ENCODE measurements at places on chromosomes 7 and 10.

- DNase-seq = no peak
Measured at GRCh38 chr7:128886391-128887168, 23.9 kb downstream of the ATP6V1F start.

GRCh38 chr7:116786791-116787443, 75.5 kb upstream of the CAPZA2 start:
- DNase-seq = no peak

GRCh38 chr7:130641497-130641896, 27.1 kb downstream of the COPG2 start:
- no peak for DNase-seq

DNA sequence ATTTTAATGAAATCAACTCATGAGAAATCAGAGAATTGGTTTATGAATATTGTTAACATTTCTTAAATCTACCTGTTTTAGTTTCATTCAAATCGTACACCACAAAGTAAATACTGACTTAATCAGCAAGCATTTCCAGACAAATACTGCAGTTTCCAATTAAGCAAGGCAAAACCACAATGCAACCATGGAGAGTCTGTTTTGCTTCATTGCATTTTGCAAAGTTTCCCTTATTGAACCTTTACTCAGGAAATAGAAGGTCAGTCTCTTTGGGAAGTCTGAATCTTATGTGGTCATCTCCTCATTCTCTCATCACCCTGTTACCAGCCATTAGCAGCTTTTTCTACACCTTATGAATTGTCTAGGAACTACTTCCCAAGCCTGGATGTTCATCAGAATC, 400.5 kb downstream of the IPMK start:
- DNase-seq = no peak

GRCh38 chr7:47610506-47611044, 28.7 kb upstream of the TNS3 start:
- DNase-seq = no peak

DNA sequence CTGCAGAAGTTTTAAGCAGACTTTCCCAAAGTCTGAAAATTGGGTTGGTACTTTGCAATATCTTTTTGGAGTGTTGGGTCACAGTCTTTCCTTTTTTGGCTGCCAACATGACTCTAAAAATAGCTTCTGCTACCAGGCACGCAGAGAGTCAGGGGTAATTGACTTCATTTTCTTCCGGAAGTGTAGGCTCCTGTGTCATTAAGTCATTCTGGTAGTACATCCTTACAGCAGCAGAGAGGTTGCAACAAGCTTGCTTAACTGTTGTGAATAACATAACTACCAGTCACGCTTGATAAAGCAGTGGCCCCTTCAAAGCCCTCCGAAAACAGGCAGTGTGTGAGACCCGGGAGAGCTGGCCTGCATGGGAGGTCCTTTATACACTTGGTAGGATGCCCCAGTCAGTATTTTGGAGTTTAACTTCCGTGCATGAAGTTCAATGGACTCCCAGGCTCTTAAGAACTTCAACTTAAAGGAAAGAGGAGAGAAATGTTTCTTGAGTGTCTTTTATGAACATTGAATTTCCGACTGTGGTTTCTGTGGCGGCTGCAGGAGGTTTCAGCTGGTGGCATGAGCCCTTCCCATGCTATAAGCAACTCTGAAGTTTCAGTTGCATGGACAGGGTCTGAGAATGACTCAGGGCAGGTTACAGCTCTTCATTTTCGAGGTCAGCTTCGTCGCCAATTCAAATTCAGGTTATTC, 310.7 kb downstream of the GALNT17 start:
- DNase-seq = no peak

DNA sequence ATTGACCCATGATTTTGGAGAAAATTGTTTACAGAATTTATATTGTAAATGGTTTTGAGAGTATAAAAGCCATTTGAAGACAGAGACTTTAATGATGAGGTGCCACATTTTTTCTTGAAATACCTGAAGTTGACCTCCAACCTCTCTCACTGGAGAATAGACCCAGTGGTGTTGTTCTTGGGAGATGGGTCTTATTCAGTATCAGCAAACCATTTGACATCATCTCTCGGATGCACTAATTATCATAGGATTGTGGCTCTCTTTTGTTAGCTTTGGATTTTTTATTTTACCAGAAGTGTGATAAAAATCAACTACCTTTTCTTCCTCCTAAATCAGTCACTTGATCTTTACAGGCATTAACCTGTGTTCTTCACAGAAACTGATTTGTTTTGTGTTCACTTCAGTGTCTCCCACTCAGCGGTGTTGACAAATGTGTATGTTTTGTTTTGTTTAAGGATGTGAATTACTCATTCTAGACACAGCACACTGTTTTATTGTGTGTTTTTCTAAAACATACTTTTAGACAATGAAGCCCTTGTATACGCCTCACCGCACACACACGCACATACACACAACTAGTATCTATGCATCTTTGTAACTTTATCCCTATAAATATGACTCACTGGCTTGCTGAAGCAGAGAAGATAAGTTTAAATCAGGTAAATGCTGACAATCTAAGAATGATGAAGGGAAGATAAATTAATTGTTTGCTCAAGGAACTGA, 455.6 kb downstream of the INHBA start:
- no peak for DNase-seq

DNA sequence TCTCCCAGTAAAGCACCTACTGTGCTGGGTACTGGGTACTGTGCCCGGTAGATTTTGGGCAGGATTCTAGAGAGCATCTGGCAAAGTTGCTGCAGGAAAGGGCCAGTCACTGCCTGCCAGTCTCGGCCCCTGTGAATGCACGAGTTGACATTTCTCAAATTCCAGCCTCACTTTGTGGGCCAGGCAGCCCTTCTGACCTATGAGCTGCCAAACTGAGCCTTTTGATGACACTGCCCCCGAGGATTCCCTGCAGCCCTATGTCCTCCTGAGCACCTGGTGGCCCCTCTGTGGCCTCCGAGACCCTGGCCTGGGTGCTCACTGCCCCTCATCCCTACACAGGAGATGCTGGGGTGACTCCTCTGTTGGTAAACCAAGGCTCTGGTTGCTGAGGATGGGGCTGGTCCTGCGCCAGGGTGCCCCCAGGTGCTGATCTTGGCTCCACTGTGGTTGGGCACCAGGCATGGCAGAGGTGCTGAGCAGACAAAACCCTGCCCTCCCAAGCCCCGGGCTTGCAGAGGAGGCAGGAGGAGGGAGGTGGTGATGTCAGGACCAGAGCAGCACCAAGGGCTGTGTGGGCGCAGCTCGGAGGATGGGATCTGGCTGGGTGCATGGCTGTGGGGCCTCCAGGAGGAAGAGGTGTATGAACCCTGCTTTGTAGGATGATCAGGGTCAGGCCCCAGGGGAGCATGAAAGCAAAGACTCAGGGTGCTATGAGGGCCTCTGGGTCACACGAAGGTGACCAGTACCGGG, 16.2 kb downstream of the LHPP start:
- no peak for DNase-seq

- DNase-seq = no peak
Measured at GRCh38 chr7:36286688-36287087, 103.0 kb upstream of the ANLN start.

GRCh38 chr7:89943525-89944050, 210.7 kb upstream of the STEAP1 start:
- DNase-seq = no peak

DNA sequence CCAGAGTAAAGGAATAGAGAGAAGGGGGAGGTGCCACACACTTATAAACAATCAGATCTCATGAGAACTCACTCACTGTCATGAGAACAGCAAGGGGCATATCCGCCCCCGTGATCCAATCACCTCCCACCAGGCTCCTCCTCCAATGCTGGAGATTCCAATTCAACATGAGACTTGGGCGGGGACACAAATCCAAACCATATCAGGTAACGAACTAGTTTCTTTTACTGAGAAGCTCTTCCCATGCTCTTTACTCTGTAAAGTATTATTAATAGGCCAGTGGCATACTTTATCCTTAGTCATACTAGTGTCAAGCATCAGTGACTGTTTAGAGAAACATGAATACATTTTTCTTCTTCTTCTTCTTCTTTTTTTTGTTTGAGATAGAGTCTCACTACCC, 39.4 kb upstream of the ZNF488 start:
- no peak for DNase-seq

- DNase-seq = no peak
Measured at GRCh38 chr7:45911311-45911710, 9.8 kb downstream of the IGFBP3 start.

- DNase-seq = no peak
Measured at GRCh38 chr7:139328375-139328774, 12.8 kb upstream of the FMC1 start.

DNA sequence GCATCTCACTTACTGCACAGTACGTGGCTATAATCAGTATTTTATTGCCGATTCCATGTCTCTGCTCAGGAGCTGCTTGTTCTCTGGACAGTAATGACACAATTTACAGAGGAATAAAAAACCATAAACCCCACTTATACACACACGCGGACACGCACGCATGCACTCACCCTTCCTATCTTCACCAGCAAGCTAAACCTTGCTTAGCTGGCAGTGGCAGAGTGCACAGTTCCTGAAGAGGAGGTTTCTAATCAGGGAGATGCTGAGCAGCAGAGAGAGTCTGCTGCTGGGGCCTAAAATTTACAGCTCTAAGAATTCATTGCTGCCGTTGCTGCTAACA, 66.3 kb downstream of the SND1 start:
- DNase-seq = no peak

DNA sequence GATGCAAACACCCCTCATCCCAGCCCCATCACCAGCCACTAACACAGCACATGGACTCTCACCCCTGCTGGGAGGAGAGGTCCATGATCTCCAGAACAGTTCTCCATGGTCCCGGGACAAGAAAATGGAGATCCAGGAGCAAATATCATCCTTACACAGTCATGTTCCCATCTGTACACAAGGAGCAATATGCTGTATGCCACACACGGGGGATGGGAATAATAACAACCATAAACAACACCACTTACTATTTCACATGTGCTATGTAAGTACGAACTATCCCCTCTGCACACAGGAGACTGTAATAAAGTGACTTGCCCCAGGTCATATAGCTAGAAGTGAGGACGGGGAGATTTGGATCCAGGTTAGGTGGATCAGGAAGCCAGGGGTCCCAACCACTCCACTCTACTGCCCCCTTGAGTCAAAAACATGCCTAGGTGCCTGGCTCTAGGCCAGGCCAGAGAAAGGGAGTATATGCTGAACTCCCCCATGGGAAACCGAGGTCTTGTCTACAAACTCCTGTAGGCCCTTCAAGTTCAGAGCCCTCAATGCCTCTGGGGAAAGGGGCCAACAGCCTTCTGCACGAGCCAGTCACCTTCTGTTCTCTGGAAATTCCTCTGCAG, 34.1 kb downstream of the LRRC20 start:
- DNase-seq = no peak

DNA sequence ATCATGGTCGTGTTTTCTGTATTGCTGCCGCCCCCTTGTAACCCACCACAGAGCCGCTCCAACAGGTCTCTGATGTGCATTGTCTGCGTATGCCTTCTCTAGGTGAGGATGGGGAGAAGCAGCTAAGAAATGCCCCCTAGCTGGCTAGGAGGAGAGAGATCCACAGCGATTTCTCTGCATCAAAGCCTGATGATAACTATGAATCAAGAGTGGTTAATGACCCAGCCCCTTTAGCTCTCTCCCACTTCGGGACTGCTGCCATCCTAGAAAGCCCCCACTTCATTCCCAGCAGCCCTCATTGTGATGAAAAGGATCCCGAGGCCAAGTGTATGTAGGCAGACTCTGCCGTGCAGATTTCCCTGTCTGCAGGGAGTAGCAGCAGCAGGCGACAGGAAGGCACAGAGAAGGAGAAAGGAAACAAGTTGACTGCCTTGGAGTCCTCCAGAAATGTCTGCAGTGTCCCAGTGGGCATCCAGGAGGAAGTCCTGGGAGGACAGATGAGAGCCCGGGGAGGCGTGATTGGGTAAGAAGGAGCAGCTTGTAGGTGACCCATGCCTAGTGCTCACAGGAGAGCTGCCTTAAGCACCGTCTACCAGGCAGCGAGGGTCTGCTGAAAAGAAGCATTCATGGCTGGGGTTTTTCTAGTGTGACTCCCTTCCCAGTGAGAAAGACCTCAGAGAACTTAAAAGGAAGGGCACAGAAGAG, 2.9 kb downstream of the PLXNA4 start:
- no peak for DNase-seq

- no peak for DNase-seq
Measured at GRCh38 chr7:151083071-151083823, at the start of gene TMUB1. TSS of gene TMUB1 (minus strand) at chr7:151083493. CDS start at chr7:151082563, 930 bp downstream.

DNA sequence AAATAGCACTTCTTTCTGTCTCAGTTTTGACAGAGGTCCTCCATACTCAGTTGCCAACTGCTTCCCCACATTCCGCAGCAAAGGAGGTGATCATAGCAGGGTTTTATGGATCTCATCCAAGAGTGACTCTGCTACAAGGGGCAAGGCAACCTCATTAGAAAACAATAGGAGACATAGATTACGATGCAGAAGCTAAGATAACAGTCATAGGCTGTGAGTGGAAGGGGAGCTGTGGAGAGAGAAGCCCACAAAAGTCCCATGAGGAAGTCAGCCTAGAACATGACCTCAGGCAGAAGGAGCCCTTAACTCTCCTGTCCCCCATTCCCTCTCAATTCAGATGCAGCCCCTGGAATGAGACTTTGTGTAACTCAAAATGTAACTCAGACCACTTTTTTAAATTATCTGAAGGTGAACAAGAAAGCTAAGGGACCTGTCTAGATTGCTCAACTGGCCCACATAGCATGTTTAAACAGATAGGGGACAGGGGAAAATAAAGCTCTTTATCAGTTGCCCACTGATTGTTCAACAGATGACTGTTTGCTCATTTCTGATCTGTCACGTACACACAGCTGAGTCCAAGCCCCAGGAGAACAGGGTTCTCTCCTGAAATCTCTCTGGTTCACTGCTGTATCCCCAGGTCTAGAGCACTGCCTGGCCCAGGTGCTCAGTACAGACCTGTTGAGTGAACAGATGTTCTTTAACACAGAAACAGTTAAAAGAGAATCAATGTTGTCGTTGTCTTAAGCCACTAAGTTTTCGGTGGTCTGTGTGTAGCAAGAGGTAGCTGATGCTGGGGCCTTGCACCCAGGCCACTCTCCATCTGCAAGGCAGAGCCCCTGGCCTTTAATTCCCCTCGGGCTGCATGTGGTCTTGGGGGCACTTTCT, 1.5 kb upstream of the NCOA4 start:
- no peak for DNase-seq

GRCh38 chr7:75066521-75066920, 7.1 kb downstream of the RCC1L start:
- no peak for DNase-seq

- DNase-seq = no peak
Measured at GRCh38 chr7:149458235-149458634, 2.6 kb downstream of the ZNF777 start.

DNA sequence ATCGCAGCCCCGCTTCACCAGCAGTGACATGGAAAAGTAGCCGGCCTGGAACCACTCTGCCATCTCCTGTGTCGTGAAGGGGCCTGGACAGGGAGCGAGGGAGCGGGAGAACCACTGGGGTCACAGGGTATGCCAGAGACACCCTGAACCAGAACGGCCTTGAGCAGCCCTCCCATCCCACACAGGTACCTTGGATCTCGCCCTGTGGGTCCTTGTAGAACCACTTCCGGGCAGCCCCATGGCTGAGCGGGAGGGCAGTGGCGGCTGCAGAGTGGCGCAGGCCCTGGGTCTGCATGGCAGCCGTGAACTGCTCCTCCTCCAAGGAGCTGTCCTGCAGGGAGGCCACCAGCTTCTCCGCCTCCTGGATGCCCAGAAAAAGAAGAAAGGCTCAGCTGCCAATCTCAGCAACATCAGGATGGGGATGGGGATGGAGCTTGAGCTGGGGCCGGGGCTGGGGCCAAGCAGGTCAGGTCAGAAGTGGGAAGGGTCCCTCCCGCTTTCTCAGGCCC, 9.5 kb downstream of the GIGYF1 start:
- no peak for DNase-seq

GRCh38 chr7:139562961-139563565, 39.6 kb downstream of the CLEC2L start:
- no peak for DNase-seq

- no peak for DNase-seq
Measured at GRCh38 chr7:126608339-126608776, 644.4 kb downstream of the GRM8 start.

All from left renal pelvis (tissue), 4 donors.